Natural killer cell treated with Interleukin-12 subunit alpha and Interleukin-12 subunit beta and Interleukin-15 and Interleukin-18, amount 100 ng/mL, for 72 hours (primary cell): ENCODE measurements at places on chromosomes 1 and 21.

DNA sequence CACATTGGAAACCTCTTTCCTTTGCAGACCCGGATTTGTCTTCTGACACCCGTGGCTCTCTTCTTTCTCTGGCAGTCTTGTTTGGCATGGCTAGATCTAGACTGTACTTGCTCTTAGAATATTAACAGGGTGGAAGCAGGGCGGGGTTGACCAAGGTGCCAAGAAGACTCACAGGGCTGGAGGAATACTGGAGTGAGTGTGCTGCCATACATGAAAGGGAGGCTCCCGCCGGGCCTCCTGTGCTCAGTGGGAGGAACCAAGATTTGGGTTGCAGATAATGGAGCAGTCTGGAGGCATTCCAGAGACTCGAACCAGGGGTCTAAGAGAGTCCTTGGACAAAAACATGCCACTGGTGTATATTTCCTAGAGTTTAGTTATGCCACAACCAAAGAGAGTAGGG is 27.6 kb upstream of the SNX27 start:
- DNase-seq: no peak

GRCh38 chr1:61329556-61329955 is 247.2 kb downstream of the NFIA start:
- DNase-seq: no peak

DNA sequence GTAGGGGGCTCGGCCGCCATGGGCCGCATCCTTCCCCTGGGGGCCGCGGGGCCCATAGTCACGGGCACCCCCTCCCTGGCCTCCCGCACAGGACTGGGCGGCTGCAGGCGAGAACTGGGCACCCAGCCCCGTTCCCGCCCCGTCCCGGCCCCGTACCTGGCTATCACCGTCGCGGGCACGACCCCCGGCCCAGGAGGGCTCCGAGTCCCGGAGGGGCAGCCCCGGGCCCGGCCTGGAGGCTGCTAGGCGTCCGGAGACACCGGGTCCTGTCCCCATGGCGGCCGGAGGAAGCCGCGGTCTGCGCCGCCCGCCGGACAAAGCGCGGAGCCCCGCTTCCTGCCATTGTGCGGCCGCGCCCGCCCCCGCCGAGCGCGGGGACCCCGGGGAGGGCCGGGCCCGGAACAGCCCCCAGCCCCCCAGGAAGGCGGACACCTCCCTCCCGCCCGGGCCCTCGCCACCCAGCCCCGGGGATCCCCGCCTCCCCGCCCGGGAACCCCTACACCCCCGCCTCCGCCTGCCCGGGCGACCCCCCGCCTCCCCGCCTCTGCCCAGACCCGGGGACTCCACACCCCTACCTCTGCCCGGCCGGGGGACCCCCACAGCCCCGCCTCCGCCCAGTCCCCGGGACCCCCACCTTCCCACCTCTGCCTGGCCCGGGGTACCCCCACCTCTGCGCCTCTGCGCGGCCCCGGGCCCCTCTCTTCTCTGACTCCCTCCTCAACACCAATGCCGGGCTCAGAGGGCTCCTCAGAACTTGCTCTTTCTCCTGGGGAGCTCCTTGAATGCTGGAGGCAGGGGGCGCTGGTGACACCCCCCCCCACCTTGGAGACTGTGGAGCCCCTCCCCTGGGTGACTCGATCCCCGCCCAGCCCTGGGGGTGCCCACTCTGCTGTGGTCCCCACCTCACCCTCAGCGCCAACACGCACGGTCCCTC is 6.0 kb downstream of the PLEKHG5 start:
- no peak for DNase-seq

DNA sequence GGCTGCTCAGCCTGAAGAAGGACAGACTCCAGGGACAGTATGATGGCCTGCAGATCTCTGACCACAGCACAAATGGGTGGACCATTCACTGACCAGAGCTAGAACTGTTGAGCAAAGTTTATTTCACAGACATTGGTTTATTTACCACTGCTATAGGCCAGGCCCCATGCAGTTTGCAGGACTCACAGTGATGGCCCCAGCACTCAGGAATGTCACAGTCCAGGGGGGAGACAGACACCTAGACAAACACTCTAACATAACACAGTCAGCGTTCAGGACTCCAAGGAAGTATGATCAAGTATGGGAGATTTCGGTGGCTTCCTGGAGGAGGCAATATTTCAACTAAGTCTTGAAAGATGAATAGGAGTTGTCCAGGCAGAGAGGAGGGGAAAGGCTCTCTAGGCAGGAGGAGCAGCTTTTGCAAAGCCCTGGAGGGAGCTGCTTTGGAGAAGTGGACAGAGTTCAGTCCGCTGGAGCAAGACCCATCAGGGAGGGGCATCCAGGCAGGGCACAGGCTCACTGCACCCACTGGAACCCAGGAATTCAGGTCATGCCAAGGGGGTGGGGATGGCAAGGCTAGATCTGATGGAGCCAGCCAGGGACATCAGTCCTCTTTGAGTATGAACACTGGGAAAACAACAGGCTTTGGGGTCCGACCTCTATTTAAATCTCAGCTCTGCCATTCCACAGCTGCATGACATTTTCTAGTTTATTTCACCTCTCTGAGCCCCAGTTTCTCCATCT is 454.3 kb downstream of the MATN1 start:
- no peak for DNase-seq

- no peak for DNase-seq
These were observed 5.5 kb downstream of the SORT1 start for GRCh38 chr1:109392037-109392787.

GRCh38 chr1:161158316-161159010 is 837 bp upstream of the USP21 start:
- DNase-seq: no peak

DNA sequence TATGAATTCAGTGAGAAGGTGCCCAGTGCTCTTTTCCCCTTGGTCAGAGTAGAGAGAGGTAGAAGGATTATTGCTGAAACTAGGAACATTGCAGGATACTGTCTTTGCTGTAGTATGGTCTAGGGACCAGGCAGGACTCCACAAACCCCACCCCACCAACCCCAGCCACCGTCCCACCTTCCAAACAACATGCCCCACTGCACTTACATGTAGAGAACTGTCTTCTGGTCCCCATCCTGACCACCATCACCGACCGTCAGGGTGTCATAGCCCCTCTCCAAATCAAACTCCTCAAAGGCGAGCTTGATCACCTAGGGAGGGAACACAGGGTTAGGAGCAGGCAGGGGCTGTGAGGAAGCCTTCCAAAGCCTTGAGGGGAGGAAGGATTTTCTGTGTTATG is 71.7 kb upstream of the HMGB4 start:
- no peak for DNase-seq
